Myocyte (in vitro differentiated cells): ENCODE measurements at places on chromosomes 1 and 21. TPM values are rescaled to one million over a fixed set of nuclear protein-coding genes. Genes with fewer than 3 reads are reported as not detected.

The PLOD1 gene
- total RNA-seq = 144 and 152 TPM in 2 replicates

The ARTN gene
- 0.80 and 6.9 TPM in 2 replicates for total RNA-seq

The NMNAT2 gene
- 5.3 and 7.8 TPM in 2 replicates for total RNA-seq

The UQCRH gene
- total RNA-seq = 345 and 386 TPM in 2 replicates

GRCh38 chr1:18149027-18149641 lies 41.5 kb downstream of the IGSF21 start:
- no peak for DNase-seq

GRCh38 chr1:226453015-226453704 lies 45.3 kb upstream of the PARP1 start:
- DNase-seq = no peak

DNA sequence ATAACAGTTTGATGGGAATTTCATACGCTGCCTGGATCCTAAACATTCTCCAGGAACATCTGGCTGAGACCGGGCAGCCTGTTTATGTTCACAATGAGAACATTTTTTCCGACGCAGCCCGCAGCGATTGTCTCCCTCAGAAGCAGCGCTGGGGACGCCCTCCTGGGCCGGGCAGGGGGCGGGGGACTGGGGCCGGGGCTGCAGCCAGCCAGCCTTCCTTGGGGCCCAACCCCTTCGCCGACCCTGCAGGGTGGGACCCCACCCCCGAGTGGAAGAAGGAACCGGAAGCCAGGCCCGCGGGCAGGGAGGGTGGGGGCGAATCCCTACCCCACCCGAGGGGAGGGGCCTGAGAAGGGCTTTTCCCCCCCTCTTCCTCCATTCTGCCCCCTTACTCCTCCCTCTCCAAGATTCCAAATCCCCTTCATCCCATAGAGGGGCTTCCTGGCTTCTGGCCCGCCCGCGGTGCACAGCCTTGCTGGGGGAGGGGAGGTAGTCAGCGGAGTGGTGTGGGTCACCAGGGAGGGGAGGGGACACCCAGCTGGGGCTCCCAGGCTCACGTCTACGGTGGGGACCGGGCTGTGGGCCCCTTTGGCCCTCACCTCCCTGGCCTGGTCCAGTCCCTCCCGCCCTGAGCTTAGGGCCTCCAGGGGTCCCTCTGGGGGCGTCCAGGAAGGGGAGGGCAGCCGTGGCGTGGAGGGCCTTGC lies 60.6 kb downstream of the WNT9A start:
- DNase-seq = no peak

DNA sequence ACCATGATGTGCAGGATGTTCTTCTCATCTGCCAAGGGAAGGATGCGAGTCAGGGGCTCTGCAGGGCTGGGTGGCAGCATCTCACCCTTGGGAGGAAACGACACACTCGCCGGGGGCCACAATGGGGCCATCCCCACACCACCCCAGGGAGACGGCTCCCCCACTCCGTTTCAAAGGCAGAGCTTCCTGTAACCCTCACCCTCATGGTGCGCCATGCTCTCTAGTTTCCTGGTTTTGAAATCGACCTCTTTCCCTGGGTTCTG lies 20.2 kb downstream of the RIPK4 start:
- no peak for DNase-seq

DNA sequence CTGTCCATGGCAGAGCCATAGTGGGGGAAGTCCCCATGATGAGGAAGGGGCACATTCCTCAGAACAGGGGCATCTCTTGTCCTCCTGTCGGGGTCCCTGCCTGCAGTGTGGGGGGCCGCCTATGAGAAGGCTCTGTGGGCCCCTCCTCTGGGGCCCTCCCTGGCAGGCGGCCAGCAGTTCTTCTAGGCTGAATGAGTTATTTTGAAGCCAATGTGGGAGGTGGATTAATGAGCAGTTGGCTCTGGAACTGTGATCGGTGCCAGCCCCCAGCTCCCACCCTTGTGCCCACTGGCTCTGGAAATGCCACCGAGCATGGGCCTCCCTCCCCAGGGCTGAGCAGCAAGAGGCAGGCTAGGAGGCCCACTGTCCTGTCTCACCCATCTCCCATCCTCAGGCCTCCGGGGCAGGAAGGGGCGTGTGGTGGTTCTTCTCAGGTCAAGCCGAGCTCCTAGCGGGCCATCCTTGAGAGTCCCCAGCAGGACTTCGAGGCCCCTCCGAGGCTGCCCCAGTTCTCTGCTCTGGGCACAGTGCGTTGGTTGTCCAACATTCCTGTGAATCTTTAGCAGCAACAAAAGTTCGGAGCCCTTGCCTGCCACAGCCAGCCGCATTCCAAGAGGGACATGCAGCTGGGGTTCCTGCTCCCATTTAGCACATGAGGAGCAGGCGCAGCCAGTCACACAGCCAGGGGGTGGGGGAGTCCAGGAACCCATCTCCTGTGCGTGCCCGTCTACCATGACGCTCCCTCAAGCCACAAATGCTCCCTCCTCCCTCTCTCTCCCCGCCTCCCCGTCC lies 57.2 kb downstream of the EDN2 start:
- DNase-seq = no peak

GRCh38 chr1:117620440-117620839 lies 14.6 kb downstream of the TENT5C start:
- DNase-seq = no peak

- DNase-seq = no peak
These were observed 44.1 kb upstream of the KCND3 start for GRCh38 chr1:112033439-112034120.

DNA sequence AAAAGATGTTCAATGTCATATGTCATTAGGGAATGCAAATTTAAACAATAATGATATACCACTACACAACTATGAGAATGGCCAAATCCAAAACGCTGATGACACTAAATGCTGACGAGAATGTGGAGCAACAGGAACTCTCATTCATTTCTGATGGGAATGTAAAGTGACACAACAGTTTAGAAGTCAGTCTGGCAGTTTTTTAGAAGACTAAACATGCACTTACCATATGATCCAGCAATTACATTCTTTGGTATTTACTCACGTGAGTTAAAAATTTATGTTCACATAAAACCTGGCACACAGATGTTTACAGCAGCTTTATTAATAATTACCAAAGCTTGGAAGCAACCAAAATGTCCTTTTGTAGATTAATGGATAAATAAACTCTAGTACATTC lies 110.4 kb upstream of the C1orf21 start:
- DNase-seq = no peak

DNA sequence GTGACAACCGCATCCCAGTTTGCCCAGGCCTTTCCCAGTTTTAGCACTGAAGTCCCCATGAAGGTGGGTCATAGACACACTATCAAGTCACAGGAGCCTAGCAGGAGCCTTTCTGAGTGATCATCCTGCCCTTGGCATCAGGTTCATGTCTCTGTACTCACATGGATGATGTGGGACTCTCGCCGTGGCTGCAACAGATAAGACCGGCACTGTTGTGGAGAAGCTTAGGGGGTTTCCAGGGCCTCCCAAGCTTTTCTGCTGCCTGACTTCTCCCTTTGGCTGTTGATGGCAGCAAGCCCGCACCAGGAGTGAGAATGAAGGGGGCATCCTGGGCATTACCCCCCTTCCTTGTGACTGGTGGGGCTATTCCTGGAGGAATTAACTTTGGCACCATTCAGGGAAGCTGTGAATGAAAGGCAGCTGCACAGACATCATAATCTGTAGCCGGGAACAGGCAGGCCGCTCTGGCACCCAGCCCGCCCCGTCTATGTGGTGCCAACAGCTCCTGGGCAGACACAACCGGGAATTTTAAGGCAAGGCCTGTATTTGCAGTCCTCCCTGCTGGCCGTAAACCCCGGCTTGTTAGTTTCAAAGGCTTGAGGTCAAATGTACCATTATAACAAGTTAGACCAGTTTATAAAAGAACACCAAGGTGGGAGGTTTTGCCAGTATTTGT lies 148.6 kb downstream of the HUNK start:
- no peak for DNase-seq
